CD8-positive, alpha-beta T cell (primary cell): ENCODE measurements at places on chromosomes 5 and 9. TPM values are rescaled to one million over a fixed set of nuclear protein-coding genes. Genes with fewer than 3 reads are reported as not detected.
A peak's percentile ranks its signal among the peaks of the same experiment; 100 is the strongest.

The SPOUT1 gene
- total RNA-seq = 25.2 TPM

The ANGPTL2 gene
- total RNA-seq = not detected

DNA sequence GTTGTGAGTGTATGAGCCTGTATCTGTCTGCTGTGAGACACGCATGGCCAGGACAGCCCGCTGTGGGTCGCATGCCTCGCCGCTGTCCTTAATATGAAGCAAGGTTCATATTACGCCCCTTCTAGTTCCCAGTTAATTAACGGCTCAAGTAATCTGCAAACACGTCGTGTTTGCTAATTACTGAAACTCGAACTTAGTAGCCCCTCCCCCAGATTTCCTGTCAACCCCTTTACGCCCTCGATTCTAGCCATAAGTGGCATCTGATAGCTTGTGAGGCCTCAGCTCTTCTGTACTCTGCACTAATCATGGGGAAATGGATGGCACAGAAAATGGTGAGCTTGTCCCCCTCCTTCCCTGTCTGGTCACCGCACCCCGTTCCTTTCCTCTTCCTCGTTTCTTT lies 116.9 kb upstream of the OTULINL start:
- no peak for DNase-seq

DNA sequence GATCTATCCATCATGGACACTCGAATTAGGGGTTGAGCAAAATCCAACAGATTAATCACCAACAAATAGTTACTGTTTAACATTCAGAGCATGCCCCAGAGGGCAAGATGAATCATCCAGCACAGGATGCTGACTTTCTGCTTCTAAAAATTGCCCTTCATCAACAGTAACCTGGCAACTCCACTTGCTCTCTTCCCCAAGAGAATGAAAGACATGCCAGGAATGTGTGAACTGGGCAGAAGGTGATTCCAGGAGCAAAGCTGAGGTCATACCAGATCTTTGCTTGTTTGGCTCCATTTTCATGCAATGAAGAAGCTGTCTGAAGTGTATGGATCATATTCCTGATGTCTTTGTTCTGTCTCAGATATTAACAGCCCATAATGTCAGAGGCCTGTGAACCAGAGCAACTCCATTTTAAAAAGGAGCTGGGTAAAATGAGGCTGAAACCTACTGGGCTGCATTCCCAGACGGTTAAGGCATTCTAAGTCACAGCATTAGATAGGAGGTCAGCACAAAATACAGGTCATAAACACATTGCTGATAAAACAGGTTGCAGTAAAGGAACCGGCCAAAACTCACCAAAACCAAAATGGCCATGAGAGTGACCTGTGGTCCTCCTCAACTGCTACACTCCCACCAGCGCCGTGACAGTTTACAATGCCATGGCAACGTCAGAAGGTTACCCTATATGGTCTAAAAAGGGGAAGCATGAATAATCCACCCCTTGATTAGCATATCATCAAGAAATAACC lies 2.5 kb upstream of the ZNF367 start:
- DNase-seq = no peak

DNA sequence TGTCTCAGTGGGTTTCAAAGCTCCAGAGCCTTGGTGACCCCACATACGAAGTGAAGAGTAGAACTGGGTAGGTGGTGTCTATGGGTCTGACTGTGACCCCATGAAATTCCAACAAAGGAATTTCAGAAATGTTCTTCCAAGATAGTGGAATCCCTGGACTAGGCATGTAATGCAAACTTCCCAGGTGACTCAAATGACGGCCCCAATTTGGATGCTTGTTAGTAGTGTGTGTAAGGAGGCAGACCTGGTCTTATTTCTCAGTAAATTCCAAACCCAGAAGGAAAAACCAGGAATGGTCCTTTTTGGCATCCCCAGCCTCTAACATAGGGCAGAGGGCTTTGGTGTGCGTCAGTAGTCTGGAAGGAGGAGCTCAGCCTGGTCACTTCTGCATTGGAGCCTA lies 43.6 kb upstream of the ABCA1 start:
- no peak for DNase-seq

DNA sequence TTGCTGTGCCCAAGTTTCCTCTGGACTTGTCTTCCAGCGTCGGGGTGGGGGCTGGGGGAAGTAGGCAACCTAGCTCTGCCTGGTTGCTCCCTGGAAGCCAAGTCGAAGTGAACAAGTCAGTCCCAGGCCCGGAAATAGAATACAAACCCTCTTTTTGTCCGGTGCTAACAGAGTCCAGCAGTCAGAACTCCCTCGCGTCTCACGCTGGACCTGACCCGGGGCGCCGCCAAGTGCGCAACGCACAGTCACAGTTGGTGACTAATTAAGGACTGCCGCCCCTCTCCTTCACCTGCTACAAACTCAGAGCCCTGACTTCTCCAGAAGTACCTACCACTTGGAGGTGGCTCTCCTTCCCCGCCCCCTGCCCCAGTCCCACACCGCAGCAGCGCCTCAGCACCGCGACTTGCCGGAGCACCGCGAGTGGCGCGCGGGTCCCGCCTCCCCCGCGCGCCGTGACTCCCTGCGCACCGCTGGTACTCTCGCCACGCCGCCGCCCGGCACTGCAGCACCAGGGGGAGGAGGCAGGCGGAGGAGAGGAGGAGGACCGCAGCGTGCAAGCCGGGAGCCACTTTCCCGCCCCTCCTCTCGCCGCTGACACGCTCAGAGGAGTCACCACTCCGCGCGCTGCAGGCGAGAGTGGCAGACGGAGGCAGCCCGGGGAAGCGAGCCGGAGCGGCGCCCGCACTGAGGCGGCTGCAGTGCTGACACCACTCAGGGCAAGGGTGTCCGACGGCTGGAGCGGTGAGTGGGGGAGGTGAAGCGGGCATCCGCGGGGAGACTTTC lies at the start of gene SV2C:
SV2C (plus strand) TSS at position 612 of the 783 bp plus-strand sequence. CDS start 48,368 bp downstream, outside the sequence.
- DNase-seq = peak; percentile 27

- no peak for DNase-seq
Observed at GRCh38 chr9:85738509-85738908, 3.2 kb downstream of the AGTPBP1 start.
